Activated CD8-positive, alpha-beta memory T cell treated with anti-CD3 and anti-CD28 coated beads for 4 hours (primary cell): ENCODE measurements at places on chromosomes 1 and 21.

DNA sequence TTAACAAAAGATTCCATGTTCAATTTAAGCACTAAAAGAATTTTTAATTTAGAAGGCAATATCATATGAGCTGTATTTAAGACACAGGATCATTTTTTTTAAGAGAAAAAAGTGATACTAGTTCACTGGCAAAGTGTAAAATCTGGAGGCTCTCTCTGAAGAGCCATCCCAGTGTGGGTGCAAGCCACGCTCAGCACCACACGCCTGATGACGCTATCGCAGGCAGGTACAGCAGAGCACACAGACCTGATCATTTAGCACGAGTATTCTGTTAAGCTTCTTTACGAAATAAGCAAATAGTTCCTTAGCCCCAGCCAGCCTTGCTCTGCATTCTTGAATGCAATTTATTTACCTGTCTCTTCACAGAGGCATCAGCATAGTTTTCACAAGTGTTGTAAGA lies 198.6 kb downstream of the SIPA1L2 start:
- DNase-seq: no peak

DNA sequence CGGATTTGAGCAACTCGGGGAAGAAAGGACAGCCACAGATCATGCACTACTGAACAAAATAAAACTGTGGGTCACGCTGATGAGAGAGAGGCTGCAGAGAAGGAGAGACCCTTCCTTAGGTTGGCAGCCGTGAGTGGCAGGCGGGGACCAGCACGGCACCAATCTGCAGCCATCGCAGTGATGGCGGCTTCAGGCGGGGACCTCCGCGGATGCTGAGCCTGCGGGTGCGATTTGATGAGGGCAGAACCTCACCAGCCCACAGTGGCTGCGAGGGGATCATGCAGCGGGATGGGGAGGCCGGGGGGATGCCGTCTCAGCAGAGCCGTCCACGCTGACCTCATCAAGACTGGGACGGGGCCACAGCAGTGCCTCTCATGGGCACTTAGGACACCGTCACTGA lies 11.8 kb downstream of the ITGB2 start:
- DNase-seq: no peak

- DNase-seq: no peak
Observed at GRCh38 chr1:219279017-219279770, 105.5 kb downstream of the LYPLAL1 start.

DNA sequence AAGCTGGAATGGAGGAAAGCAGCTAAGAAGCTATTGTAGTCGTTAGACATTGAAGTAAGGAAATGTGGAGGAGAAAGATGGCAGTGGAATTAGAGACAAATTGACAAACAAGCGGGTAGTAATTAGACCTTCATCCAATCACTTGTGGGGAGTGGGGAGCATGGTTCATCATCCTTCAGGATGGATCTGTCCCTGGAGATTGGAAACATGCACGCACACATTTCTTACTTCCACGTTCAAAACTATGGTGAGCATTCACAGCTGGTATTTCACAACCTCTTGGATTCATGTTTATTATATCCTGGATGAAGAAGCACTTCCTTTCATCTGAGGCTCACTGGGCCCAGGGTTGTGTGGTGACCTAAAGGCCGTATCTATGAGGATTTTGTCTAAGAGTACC lies 188.1 kb downstream of the ST6GALNAC3 start:
- DNase-seq: no peak

DNA sequence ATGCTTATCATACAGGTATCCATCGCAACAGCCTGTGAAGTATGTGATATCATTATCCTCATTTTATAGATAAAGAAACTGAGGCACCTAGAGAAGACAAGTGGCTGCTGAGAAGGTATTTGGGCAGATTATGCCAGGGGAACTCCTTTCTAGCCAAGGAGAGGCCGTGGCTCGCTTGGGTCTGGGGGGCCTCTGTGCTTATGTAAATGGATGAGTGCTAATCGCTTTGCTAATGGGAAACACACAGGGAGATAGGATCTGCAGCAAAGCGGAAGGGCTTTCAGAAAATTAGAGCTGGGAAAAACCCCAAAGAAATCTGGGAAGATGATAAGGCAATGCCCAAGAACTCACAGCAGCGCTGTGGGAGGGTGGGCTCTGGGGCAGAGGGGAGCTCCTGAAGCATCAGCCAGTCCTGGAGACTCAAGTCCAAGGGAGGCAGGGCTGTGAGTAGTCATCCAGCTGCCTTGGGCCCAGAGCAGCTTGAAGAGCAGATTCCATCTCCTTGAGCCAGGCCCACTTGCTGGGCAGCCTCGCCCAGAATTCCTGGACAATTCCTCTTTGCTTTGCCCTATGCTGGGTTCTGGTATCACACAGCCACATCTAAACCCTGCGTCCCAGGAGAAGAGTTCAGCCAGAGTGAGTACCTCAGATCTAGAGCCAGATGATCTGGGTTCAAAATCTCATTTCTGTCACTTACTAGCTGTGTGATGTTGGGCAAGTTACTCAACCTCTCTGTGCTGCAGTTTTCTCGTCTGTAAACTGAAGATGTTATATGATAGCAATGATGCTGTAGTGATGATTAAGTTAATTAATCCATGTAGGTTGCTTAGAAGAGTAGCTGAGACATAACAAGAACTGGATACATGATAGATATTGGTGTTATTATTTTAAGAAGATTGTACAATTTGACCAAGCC lies 36.7 kb downstream of the FOXD2 start:
- DNase-seq: no peak

DNA sequence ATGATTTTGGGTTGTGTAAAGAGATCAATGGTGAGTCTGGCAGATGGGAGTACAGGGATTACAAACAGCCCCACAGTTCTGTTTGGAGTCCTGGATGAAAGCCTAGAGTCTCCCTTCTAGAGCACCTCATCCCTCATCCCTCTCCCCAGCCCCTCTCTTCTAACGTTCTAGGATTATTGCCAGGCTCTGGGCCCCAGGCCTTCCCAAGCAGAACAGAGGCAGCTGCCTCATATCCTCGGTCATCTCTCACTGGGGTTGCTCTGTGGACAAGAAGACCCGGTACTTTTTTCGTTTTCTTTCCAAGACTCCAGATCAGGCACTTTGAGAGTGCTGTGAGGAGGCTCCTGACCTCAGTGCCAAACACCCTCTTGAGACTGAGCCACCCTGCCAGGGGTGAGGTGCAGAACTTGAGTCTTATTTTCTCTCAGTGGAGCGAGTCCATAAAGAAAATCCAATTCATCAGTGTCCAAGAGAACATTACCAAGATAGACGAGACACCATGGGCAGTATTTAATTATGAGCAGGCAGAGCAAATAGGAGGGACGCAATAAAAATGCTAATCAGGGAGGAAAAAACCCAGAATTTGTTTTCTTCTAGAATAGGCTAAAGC lies 17.1 kb upstream of the KCND3 start:
- no peak for DNase-seq

GRCh38 chr1:213987422-213987926 lies 299 bp upstream of the PROX1 start:
- DNase-seq: no peak

- DNase-seq: no peak
Observed at GRCh38 chr1:218382261-218382660, 37.1 kb downstream of the TGFB2 start.

DNA sequence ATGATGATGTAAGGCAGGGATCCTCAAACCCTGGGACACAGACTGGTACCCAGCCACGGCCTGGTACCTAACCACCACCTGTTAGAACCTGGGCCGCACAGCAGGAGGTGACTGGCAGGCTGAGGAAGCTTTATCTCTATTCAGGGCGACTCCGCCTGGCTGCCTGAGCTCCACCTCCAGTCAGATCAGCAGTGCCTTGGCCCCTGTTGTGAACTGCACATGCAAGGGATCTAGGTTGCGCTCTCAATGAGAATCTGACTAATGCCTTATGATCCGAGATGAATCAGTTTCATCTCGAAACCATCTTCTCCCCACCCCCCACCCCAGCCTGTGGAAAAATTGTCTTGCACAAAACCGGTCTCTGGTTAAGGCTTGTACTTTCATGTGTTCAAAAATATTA lies 4.2 kb downstream of the RNPC3 start:
- no peak for DNase-seq

DNA sequence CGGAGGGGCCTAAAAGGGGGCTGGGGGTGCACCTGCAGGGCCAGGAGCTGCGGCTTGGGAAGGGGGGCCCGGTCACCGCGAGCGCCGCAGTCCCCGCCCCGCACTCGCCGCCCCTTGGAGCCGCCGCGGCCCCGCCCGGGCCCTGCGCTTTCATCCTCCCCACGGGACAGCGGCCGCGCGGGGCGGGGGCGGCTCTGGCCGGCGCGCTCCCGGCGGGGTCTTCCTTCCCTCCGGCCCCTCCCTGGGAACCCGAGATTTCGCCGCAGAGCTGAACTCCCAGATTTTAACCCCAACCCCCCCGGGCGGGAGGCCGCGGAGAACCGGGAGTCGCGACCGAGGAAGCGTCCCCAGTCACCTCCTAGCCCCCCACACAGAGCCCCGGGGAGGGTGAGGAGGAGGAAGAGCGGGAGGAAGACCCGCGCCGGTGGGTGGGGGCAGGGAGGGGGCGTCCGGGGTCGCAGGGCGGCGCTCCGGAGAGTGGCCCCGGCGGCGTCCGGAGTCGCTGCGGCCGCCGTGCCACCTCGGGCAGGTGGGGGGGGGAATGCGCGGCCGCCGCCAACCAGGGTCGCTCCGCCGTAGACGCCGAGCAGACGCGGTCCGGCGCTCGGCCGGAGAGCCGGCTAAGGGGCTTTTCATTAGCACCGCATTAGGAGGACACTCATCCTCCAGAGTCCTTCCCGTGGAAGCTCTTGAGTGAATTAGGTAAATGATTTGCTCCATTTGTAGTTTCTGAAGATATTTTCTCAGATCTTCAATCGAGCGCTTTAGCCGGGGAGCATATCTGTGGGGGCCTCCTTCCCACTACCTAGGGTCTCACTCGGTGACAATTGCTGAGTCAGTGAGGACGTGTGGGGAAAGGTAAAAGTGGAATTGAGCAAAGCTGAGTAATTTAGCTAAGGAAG lies 31.6 kb upstream of the NFIA start:
- DNase-seq: no peak

DNA sequence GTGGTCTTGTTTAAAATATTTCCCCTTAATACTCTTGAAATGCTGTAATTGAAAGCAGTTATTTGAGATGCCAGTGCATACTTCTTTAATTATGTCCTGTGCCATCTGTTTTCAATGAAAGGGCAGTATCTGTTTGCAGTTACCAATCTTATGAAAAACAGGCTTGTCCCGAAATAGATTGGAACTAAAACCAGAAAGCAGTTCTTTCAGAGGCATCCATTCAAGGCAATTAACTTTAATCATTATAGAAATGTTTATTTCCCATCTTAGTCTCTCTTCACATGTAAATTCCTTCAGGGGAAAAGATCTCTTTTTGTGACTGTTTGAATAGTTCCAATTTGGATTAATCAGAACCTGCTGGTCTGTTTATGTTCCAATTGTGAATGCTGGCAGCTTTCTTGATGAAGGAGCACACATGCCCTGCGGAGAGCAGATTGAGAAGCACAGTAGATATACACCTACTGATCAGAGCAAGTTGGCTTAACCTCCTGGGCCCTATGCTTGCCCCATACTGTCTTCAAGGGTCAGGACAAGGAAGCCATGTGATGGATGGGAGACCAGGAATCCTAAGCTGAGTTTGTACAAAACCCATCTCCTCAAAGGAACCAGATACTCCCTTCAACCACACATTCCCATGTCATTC lies 41.6 kb upstream of the MROH9 start:
- no peak for DNase-seq

GRCh38 chr1:54289712-54290233 lies 89.8 kb downstream of the MRPL37 start:
- DNase-seq: no peak

DNA sequence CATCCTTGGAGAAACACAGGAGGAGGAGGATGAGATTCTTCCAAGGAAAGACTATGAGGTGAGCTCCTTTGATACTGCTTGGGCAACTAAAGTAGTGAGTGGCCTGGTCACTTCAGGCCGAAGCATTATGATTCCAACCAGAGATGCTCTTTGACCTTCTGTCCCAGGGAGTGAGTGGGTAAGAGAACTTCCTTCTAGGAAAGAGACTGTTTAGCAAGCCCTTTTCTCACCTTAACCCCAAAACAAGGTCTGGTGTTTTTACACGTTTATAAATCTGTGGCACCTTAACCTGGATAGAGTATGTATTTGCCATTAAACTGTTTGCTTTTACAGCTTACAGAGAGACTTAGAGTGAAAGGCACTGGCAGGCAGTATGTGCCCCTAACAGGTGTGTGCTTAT lies 1.1 kb downstream of the CLCN6 start:
- no peak for DNase-seq

- DNase-seq: no peak
Observed at GRCh38 chr1:119582801-119583200, 65.3 kb downstream of the ZNF697 start.

DNA sequence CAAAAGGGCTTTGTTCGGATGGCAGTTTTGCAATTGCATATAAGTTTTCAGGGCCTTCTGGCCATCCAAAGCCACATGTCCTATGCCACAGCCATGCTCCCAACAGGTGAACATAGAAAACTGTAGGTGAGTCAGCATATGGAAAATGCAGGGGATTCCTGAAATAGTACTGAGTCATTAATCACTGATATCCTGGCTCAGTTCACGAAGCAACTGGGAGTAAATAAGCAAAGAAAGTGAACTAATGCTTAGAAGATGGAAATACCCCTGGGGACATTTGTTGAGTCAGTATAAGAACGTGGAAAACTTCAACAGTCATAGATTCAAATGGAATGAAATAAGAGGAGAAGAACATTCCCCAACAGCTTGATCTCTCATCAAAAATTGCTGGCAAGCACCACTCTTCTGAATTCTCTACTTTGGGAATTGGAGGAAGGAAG lies 148.9 kb upstream of the RUNX1 start:
- DNase-seq: no peak

- DNase-seq: no peak
Observed at GRCh38 chr1:236494586-236495466, 29.0 kb upstream of the LGALS8 start.

DNA sequence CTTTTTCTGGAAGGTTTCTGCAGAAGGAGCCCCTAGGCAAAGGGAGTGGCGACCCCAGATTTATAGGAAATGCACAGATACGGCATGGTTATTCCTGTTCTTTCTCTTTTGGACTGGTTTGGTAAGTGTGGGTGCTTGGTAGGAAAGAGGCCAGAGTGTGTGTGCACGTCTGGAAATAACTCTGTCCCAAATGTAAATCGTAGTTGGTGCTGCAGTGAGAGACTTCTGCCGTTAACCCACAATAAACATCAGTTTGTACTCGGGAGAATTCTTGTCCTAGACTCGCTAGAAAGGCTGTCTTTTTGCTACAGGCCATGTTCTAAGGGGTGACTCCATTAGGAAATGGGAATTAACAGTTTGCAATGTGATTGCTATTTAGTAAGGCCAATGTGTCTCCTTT lies 779 bp downstream of the SLC44A3 start:
- DNase-seq: no peak
